ENCODE measurements at places on chromosomes 6 and 20.

DNA sequence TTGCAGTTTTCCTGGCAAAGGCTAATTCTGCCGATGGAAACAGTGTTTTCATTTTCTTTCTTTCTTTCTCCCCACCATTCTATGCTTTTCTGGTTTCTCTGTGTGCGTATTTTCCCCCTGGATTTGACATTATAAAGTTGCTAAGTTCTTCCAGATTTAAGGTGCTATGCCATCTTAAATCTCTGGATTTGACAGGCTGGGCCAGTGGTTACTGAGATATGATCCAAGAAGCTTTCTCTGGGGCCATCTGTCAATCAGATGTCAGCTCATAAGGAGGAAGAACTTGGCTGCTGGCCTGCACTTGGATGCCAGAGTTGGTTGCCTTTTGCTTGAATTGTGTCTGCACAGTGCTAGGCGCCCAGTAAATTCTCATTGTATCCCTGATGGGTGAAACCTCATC, 39.7 kb downstream of the SLC2A10 start:
- DNase-seq, result no peak

DNA sequence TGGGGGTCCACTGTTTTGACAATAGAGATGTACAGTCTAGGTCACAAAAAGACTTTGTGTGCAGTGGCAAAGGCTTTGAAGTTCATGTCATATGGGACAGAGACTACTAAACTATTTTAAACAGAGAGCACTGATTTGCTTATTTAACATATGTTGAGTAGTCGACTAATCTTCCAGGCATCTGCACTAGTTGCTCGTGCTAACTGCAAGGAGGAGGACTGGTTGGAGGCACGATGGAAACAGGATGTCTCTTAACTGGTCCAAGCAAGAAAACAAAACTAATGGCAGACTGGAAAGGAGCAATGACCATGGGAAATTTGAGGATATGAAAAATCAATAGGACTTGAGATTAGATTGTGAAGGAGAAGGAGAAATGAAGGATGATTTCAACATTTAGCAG, 28.5 kb upstream of the ERVFRD-1 start:
- no peak for DNase-seq

DNA sequence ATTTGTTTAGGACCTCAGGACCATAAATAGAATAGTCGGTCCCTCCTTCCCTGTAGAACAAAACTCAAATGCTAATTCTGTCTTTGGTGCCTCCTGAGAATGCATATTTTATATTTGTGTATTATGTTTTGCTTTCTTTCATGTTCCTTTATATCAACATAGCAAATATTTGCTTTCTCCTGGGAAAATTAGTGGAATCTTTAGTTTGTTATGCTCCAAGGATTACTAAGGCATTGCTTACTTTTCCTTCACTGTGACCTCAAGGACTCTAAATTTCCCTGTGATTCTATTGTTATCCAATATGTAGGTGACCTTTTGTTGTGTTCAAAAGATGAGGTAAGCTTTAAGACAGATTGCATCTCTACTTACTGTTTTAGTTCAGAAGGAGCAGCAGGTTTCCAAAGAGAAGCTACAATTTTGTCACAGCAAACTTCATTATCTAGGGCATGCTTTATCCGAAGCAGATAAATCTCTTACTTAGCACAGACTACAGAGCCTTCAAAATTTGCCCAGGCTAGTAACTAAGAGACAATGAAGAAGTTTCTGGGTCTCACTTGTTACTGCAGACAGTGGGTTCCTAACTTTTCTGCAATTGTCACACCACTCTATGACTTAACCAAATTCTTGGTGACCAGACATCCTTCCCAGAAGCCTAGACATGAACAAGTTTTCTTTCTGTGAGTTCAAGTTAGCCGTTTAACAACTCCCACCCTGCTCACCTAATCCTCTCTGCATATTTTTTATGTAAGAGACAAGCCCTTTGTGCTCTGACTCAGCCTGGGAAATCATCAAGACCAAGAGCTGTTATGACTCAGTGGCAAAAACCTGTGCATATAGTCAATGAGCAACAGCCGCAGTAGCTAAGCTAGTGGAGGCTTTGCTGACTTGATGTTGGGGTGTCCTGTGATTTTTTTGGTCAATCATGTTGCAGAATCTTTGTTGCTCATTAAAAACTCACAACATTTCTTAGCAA, 378.8 kb downstream of the QKI start:
- DNase-seq, result no peak

DNA sequence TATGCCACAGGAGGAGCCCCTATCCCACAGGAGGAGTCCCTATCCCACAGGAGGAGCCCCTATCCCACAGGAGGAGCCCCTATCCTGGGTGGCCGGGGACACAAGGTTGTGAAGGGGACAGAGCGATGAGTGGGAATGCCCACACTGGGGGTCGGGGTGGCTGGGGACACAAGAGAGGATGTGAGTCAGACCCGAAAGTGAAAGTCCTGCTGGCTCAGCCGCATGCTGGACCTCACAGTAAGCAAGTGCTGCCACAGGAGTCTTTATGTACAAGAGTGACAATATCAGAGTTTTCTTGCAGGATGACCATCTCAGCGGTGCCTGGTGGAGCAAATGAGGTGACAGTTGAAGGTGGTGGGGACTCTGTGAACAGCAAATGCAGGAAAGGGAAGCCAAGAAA, 93.7 kb downstream of the PSMB1 start:
- no peak for DNase-seq

DNA sequence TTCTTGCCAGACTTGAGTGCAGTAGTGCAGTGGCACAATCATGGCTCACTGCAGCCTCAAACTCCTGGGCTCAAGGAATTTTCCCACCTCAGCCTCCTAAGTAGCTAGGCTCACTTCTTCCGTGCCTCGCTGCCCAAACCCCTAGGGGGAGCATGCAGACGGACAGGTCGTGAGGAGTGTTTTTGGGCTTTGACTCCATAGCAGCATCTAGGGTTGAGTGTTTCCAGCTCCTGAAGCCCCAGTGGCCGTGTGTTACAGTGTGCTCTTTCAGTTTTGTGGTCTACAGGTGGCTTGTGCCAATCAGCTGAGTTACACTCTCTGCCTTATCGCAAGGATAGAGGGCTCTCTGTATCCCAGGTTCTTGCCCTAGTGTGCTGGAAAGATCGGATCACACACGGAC, 33.4 kb downstream of the NCOA3 start:
- DNase-seq, result no peak

DNA sequence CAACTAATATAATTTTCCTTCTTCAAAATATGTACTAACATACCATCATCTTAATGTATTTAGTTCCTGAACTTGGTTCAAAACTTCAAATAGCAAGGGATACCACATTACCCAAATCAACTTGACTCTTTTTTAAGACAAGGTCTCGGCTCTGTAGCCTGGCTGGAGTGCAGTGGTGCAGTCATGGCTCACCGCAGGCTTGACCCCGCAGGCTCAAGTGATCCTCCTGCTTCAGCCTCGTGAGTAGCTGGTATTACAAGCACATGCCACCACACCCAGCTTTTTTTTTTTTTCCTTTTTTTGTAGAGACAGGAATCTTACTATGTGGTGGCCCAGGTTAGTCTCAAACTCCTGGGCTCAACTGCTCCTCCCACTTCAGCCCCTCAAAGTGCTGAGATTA, 55.9 kb upstream of the LYRM2 start:
- DNase-seq, result no peak

GRCh38 chr6:15090145-15090579, 155.7 kb upstream of the JARID2 start:
- DNase-seq, result no peak

DNA sequence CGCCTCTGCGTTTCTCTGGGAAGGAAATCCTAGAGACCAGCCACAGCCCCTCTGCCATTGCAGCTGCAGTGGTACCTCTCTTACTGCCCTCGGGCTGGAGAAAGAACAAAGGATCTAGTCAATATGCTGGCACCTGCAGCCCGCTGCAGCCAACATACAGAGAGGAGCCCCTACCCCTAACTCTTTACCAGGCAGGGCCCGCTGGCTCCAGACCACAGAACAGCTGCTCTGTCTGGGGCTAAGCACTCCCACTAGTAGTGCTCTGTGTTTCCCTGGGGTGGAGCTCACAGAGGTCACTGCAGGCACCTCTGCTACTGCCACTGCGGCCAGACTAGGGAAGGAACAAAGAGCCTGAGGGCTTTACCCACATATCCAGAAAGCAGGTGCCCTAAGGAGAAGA, 93.8 kb upstream of the IMPG1 start:
- no peak for DNase-seq

DNA sequence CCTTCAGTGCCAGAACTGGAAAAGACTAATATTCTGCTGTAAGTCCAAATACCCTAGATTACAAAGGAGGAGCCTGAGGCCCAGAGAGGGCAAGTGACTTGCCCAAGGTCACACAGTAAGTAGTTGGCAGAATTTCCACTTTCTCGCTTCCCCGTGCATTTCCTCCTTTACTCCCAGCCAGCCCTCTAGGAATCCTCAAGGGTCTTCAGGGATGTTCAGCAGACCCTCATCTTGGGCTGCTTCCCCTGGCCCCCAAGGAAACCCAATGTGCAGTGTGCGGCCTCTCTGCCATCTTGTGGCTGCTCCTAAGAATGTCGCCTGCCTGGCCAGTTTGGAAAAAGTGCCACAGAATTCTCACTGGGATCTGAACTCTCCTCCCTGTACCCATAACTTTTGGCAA, 217.7 kb upstream of the LRFN2 start:
- no peak for DNase-seq

- no peak for DNase-seq
These were observed 44.7 kb downstream of the ZFAND3 start for GRCh38 chr6:37864250-37864649.

DNA sequence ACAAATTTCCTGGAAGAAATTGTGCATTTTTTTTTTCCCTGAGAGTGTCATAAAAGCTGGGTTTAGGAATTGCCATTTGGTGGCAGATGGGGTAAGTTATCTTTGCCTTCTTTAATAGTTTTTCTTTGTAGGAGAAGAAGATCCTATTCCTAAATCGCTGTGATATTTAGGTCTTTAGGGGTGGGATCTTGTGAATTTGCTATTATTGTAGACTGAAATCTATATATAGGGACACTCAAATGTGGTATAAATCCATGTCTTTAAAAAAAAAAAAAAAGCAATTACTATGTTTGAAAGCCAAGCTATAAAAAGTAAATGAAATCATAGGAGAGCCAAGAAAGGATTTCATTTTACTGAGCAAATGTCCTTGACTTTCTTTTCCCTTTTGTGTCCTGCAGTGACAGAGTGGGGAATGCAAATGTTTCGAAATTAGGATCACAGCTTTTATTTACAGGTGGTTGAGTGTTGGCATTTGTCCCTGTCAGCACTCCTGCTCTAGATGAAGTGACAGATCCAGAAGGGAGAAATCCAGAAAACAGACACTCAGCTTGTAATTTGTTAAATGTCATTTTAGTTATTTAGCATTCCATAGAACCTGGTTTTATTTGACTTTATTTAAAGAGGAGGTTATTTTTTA, 29.4 kb downstream of the TIAM2 start:
- DNase-seq, result no peak

DNA sequence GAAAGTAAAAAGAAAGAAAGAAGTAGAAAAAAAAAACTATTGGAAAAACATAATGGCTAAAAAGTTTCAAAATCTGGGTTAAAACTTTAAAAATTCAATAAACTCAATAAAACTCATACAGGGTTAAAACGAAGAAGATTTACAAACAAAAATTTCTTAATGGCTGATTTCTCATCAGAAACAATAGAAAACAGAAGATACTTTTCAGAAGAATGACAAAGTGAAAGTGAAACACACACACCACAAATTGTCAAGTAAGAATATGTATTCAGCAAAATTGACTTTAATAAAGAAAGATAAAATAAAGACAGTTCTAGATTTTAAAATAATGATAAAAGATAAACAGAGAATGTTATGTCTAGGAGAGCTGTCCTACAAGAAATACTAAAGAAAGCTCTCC, 618.9 kb upstream of the GJE1 start:
- no peak for DNase-seq

- DNase-seq, result no peak
These were observed 237.1 kb upstream of the CITED2 start for GRCh38 chr6:139611327-139612134.

DNA sequence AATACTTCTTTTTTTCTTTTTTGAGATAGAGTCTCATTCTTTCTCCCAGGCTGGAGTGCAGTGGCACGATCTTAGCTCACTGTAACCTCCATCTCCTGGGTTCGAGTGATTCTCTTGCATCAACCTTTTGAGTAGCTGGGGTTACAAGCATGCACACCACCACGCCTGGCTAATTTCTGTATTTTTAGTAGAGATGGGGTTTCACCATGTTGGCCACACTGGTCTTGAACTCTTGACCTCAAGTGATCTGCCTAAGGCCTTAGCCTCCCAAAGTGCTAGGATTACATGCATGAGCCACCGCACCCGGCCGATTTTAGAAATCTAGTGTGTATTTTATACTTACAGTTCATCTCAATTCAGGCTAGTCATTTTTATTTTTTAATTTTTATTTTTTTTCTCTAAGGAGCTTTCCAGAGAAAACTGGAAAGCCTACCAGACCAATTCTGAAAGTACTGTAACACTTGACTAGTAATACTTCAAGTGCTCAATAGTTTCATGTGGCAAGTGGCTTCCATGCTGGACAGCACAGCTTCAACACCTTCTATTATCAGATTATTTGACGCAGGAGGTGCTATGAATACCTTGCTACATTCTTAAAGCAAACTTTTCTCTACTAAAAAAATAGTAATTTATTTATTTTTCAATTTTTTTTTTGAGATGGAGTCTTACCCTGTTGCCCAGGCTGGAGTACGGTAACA, 25.0 kb downstream of the POLR1C start:
- no peak for DNase-seq

DNA sequence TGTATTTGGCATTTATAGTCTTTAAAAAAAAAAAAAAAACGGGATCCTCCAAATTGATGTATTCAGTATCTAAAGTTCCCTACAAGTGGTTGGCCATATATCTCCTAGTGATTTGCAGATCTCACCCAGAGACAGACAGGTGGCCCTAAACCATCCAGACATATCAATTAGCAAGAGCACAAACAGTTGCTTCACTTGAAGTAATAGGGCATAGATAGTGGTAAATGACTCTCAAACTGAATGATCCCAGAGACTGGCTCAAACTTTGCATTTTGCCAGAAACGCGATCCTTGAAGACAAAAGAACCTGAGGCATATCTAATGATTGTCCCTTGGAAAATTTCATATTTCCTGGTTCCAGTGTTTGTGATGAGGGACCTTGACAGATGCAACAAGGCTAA, 54.6 kb downstream of the HMGCLL1 start:
- DNase-seq, result no peak

GRCh38 chr20:21512634-21513180, 1.2 kb downstream of the NKX2-2 start:
- no peak for DNase-seq

DNA sequence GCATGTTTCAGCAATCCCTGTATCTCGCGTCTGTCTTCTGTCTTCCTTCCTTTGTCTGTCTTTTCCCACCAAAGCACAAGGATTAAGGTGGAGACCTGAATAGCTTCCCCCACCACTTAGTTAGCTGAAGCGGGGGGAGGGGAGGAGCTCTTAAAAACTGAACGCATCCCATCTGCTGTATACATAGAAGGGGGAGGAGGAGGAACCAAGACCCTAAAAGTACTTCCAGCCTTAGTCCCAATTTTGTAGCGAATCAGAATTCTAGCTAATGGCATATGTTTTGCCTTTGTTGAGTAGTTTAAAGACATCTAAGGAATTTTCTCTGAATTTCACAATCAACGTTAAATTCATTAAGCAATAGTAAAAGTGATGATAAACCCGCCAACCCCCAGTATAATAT, 47.9 kb downstream of the GNAS start:
- DNase-seq, result no peak

- no peak for DNase-seq
These were observed 44.6 kb upstream of the SLC23A2 start for GRCh38 chr20:5045906-5046305.

All from SW 1271 (cell line).